ENCODE measurements at places on chromosomes 12 and 14.
A peak's percentile ranks its signal among the peaks of the same experiment; 100 is the strongest.

- DNase-seq: no peak
Measured at GRCh38 chr12:50518090-50518489, 13.3 kb downstream of the DIP2B start.

GRCh38 chr12:83378186-83378727 is 691.6 kb downstream of the TMTC2 start:
- DNase-seq: peak; percentile 52

- no peak for DNase-seq
Measured at GRCh38 chr12:78371284-78371683, 493.3 kb upstream of the SYT1 start.

DNA sequence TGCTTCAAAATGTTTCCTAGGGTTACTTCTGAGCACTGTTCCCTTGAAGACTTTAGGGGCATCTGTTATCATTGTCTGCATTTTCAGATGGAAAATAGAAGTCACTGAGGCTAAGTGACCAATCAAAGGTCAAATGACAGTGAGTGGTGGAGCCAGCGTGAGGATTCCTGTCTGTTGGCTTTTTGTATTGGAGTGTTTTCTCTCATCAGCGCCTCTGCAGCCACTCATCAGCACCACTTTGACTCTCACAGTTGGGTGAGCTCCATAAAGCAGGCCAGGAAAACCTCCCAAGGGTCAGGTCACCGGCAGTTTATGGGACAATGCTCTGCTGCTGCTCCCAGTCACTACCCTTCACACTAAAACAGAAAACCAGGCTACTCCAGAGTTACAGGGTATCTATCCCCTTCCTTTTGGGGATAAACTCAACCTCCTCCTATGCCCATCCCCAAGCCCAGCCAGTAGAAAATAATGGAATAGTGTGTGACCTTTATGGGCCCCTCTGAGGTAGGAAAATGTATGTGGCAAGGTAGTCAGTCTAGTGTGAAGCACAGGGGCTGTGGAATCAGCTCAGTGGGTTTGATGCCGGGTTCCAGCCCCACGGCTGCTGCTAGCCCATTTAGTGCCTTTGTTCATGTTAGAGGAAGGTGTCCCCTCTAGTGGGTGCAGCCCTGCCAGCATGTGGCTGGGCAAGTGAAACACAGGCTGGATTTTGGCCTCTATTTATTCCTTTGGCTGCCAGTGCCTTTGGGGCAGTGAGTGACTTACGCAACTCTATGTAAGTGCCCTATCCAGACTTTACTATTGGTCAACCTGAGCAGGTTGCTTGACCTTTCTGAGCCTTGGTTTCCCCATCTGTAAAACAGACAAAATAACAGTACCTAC is 133.8 kb upstream of the CPM start:
- DNase-seq: no peak

DNA sequence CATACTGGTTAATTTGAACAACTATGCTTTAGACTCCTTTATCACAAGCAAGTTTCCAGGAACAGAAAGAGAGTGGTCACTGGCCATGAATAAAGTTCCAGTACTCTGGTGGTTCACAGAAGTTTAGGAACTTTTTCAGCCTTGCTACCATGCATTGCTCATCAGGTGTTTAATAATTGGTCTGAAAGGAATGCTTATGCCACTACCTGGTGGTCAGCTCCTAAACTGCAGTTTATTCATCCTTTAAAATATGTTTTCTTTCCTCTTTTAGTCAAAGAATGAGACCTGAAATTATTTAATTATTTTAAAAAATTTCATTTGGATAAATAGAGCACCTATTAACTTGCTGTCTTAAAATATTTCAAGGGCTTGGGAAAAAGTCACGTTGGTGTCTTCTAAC is 260.1 kb upstream of the OR4E1 start:
- DNase-seq: no peak

- DNase-seq: no peak
Measured at GRCh38 chr12:123471374-123472068, 13.6 kb downstream of the SNRNP35 start.

DNA sequence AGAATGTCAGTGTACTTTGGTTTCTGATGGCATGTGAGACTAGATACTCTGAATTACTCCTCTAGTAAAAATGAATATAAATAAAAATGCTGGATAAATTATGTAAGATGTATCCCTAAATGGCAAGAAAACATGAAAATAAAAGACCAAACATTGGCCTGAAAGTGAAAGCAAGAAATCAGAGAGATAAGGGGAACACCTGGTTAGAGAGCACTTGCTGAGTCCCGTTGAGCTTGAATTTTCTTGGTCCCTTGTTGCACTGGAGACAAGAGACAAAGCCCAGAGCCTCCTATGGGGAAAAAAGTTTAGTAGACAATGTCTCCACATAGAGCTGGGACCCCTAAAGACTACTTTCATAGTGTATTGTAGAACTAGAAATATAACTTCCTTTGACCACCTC is 23.9 kb downstream of the RASSF8 start:
- DNase-seq: no peak

All from upper lobe of right lung (tissue), 1 donor.